ENCODE measurements at places on chromosomes 16 and 17. TPM values are rescaled to one million over a fixed set of nuclear protein-coding genes. Genes with fewer than 3 reads are reported as not detected.

The PIRT gene
- 0.09 TPM for total RNA-seq

The ABCA6 gene
- total RNA-seq: 5.5 TPM

- DNase-seq: no peak
These were observed 52.2 kb downstream of the TRARG1 start for GRCh38 chr17:1331708-1332107.

The LRRC59 gene
- 38.7 TPM for total RNA-seq

The GRB7 gene
- total RNA-seq: 1.3 TPM

GRCh38 chr16:50305441-50306061, 39.2 kb downstream of the ADCY7 start:
- no peak for DNase-seq

GRCh38 chr17:3600529-3601205, 8.5 kb downstream of the TRPV1 start:
- no peak for DNase-seq

DNA sequence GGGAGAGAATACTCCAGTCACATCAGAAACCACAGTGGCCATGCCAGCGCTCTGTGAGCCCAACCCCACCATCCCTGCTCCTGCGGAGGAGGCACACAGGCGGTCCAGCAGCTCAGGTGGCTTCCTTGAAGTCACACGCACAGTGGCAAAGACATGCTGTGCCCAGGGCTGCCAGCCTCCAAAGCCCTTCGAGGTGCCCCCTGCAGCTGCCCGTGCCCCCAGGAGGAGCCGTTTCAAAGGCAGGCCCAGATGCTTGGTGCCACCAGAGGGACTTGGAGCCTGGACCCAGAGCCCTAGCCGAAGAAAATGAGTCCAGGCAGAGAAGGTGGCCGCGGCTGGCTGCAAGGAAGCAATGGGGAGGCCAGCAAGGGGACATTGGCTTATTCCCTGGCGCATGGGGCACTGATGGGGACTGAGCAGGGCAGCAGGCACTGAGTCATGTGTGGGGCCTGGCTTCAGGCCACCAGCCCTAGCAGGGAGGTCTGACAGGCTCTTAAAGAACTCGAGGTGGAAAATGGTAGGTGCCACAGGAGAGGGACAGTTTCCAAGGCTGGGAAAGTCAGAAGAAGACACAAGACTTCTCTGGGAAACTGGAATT, 17.2 kb upstream of the CACNG1 start:
- DNase-seq: no peak

- no peak for DNase-seq
These were observed 143.9 kb downstream of the CMIP start for GRCh38 chr16:81588326-81589081.

DNA sequence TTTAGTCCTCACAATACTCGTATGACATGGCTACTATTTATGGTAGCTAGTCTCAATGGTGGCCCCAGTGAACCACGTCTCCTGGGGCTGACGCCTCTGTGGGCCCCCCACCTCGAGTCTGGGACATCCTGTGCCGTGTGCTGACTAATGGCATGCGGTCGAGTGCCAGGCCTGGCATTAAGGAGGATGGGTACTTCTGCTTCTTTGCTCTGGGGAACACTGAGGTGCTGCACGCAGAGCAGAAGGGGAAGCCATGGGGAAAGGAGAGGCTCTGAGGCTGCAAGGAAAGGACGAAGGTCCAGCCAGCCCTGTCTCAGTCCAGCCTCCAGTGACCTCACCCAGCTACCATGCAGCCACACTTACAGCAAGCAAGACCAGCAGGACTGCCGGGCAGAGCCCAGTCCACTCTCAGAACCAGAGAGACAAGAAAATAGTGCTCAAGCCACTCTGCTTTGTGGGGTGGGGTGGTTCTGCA, 5.7 kb upstream of the MPRIP start:
- no peak for DNase-seq

DNA sequence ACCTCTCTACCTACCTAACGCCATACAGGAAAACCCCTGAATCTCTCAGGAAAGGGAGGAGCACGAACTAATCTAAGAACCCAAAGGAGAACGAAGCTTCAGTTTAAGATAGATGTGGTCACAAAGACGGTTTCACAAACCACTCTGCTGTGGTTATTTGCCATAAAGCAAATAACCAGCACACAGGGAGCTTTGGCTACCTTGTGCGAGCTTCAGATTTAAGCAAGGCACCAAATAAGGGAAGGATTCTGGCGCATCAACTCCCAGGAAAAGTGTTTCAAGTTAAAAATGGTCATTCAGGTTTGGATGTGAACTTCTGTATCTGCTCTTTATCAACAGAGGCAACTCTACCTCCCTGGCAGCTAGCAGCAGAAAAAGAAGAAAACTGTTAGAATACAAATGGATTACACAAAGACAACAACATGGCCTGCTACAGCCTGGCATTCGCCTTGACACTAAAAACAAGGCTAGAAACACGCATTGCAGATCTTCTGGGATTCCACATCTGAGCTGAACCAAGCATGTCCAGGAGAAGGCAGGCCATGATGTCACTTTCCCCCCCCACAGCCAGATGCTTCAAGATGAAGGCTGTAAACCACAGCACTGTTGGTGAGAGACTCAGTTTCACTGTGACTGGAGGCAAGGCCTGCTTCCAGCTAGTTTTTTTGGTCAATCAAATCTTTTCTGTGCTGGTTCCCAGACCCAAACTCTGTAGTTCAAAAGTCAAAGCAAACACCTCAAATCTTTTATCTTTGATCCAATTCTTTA, 43.6 kb downstream of the SMG6 start:
- no peak for DNase-seq

The DNAH17 gene
- total RNA-seq: 0.28 TPM

- DNase-seq: peak; percentile 21
These were observed 111.7 kb downstream of the MAP2K6 start for GRCh38 chr17:69525920-69526841.

The CAPN15 gene
- 16.8 TPM for total RNA-seq

GRCh38 chr17:56291226-56291805, 138.0 kb downstream of the ANKFN1 start:
- DNase-seq: no peak

The SDR42E1 gene
- 6.0 TPM for total RNA-seq

- DNase-seq: no peak
These were observed 128.8 kb downstream of the RAP1GAP2 start for GRCh38 chr17:2925011-2925410.

DNA sequence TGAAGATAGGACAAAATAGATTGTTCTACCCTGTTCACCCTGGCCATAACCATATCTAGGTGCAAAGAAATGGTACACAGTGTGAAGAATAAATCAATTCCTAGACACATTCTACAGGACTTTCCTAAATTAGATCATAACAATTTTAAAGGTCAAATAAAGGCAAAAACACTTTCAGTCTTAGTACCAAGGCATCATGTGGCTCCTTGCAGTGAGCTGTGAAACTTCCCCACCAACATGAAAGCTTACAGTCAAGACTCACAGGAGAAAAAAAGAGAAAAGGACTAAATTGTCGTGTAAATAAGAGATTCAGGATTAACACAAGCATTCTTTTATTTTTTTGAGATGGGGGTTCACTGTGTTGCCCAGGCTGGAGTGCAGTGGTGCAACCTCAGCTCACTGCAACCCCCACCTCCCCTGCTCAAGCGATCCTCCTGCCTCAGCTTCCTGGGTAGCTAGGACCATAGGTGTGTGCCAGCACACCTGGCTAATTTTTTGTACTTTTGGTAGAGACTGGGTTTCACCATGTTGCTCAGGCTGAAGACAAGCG, 14.2 kb downstream of the NSMCE1 start:
- DNase-seq: no peak

DNA sequence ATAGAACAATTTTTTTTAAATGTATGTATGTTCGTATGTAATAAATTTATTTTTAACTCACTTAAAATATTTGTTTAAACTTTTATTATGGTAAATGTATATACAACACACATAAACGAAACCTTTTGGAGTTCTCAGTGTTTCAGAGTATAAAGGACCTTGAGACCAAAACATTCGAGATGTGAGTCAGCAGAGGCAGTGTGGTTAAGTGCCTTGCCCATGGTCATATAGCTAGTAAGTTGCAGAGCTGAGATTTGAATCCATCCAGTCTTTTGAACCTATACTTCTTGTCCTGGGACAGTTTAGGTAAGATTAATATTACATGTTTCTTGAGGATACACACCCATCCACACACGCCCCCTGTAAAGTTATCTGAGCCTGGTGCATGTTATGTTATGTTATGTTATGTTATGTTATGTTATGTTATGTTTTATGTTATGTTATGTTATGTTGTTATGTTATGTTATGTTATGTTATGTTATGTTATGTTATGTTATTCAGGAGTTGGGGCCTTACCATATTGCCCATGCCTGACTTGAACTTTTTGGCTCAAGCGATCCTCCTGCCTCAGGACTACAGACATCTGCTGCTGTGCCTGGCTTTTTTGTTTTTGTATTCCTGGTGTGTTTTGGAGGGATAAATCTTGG, 41.8 kb downstream of the TNRC6A start:
- no peak for DNase-seq

DNA sequence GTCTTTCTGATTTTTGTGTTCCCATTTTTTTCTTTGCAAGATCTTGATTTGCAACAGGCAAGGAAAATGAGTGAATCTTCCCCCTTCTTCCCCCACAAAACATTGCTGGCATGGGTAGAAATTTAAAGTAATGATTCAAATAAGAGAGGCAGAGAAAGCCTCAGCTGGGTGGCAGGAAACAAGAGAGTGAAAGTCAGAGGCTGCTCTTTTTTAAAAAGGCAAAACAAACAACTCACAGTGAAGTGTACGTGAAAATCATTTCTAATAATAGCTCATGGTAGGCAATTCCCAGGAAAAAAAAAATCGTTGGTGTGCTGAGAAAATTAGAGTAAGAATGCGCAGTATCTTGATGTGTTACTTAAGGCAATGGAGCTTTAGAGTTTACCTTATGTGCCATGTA, 229.5 kb downstream of the FTO start:
- DNase-seq: no peak

DNA sequence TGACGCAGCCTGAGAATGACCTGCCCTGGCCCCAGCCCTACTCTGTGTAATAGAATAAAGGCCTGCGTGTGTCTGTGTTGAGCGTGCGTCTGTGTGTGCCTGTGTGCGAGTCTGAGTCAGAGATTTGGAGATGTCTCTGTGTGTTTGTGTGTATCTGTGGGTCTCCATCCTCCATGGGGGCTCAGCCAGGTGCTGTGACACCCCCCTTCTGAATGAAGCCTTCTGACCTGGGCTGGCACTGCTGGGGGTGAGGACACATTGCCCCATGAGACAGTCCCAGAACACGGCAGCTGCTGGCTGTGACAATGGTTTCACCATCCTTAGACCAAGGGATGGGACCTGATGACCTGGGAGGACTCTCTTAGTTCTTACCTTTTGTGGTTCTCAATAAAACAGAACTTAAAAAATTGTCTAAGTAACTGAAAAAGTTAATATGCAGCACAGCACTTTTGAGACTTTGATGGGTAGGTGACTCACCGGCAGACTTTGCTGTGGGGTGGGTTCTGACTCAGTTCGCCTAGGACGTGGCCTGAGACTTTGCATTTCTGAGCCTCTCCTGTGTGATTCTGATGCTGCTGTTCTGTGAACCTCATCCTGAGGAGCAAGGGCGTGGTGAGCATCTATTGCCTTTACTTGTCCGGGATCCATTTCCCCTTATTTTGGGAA, 5.7 kb downstream of the LAT start:
- DNase-seq: no peak

DNA sequence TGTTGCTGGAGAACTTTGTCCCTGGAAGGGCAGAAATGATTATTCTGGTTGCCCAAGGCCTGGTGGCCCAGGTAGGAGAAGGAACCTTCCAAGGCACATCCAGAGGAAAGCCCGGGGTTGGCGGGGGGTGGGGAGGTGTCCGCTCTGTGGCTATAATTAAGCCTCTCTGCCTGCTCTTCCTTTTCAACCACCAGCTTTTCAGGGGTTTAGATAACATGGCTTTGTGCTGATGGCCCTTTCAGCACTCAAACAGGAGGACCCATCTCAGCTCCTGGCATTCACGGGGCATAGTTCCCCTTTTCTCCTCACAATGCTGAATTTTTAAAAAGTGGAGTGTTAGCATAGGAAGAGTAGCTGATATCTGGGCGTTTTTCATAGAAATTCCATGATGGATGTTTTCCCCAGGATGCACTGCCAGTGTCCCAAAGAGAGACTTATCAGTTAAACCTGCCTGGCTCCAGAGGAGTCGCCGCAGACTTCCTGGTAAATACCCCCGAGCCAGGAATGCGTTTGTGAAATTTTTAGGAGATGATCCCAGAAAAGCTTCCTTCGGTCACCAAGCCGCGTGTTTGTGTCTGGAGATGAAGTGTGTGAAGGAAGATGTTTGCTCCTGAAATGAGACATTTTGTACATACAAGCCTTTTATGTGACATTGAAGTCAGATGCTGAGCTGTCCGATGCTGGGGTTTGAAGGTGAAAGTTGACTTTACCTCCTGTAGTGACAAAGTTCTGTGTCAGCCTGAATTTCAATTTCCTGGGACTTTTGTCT, 188.5 kb downstream of the MSI2 start:
- DNase-seq: no peak

The RGS9 gene
- total RNA-seq: 1.9 TPM

GRCh38 chr16:23950291-23950894, 114.6 kb downstream of the PRKCB start:
- DNase-seq: no peak

- DNase-seq: no peak
These were observed 352.5 kb downstream of the KCNJ2 start for GRCh38 chr17:70521821-70522256.

DNA sequence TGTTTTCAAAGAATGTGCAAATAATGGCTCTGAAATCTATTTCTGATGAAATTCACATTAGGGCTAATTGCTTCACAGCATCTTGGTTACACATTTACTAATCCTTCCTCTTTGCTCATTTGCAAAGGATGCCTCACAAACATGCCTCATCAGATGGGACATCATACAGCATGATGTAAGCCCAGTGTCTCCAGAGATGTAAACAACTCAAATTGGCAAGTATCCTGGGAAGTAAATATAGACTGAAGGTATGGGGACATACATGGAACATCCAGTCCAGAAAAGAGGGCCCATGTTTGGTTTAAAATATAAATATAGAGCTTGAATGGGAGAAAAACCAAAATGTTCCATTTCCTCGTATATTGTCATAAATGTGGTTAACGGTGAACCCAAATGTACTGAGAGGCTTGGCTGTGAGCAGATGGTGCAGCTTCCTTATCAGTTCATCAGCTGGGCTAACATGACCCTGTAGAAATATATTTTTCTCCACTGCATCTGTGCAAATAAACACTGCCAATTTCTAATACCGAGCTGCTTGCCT, 142.9 kb upstream of the NUDT7 start:
- DNase-seq: no peak

GRCh38 chr16:56226187-56226586, 34.9 kb downstream of the GNAO1 start:
- no peak for DNase-seq

- DNase-seq: no peak
These were observed 33.9 kb downstream of the STH start for GRCh38 chr17:46032909-46033308.

GRCh38 chr16:2710021-2710710, 9.9 kb downstream of the PRSS27 start:
- DNase-seq: no peak

DNA sequence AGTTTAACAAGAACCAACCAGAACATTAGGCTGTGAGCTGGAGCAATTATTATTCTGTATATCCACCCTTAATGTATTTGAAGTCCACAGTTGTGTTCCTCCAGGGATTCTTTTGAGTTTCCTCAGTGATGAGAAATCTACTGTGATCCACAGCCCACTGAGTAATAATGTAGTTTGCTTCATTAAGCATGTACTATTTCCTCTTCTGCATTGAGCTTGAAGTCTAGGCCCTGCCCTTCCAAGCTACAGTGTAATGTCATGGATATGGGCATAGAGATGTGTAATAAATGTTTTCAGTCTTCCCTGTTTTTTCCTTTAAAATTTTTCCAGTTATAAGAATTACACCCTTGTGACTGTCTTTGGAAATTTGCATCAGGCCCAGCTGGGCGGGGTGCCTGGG, 36.4 kb upstream of the SLC12A3 start:
- DNase-seq: no peak

Data from thymus (tissue), 14 donors.